Peyer's patch (tissue), 4 donors: ENCODE measurements at places on chromosomes 11 and 22. TPM values are rescaled to one million over a fixed set of nuclear protein-coding genes. Genes with fewer than 3 reads are reported as not detected.

GRCh38 chr11:125345421-125346178, 150.5 kb downstream of the FEZ1 start:
- H3K27ac ChIP-seq = no peak overlapping the region
- H3K4me3 ChIP-seq = no peak overlapping the region
- no peaks in the 10 kb centered on the region for H3K27me3 ChIP-seq
- no peaks in the 10 kb centered on the region for H3K36me3 ChIP-seq

Gene LMF2
- 90.2 TPM for total RNA-seq

Gene CAPN5
- total RNA-seq = 203 TPM

- no peaks in the 10 kb centered on the region for H3K27me3 ChIP-seq
- H3K36me3 ChIP-seq = no peaks in the 10 kb centered on the region
- peak overlapping the region; percentile 97 for H3K27ac ChIP-seq
- peak; percentile 84 for DNase-seq
- H3K4me1 ChIP-seq = peaks cover 17% of the 10 kb centered on the region
- H3K4me3 ChIP-seq = peak overlapping the region; percentile 88
These were observed 771 bp downstream of the MIF start for GRCh38 chr22:23894710-23895598.

DNA sequence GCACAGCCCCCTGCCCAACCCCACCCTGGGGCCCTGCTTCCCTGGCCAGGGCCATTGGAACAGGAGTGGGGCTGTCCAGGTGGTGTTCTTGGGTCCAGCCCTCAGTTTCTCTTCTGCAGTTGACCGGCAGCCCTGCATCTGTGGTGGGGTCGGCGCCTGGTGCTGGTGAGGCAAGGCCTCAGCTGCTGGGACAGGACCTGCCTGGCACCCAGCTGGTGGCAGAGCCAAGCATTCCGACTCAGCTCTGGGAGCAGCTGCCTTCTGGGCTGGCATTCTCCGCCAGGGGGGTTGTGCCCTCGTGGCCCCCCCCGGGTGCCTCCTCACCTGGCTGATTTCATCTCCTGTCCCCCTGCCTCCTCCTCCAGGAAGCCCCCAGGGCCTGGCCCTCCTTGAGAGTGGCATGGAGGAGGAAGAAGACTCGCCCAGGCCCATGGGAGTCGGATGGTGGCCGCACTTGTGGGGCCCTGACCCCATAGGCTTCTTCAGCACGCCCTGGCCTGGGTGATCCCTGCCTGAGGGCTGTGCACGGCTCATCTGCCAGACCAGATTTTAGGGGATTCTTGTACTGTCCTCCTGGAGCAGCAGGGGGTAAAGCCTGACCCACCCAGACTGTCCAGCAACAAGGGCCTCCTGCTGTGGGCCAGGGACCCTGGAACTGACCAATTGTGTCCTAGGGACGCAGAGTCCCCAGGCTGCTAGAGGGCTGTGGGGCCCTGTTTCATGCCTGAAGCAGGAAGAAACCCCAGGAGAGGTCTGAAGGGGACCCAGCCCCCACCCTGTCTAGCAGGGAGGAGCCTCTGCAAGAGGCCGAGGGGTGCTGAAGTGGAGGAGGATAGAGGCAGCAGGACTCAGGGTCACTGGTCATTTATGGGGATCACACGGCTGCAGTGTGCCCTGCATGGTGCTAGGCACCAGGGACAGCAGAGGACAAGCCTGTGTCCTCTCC, 11.6 kb downstream of the CD81 start:
- H3K36me3 ChIP-seq = peaks cover 18% of the 10 kb centered on the region
- H3K4me3 ChIP-seq = no peak overlapping the region
- no peaks in the 10 kb centered on the region for H3K27me3 ChIP-seq
- H3K4me1 ChIP-seq = peaks cover 71% of the 10 kb centered on the region

Gene KCNJ11
- 6.0 TPM for total RNA-seq

- H3K4me3 ChIP-seq = no peak overlapping the region
- DNase-seq = no peak
- no peak overlapping the region for H3K27ac ChIP-seq
- H3K4me1 ChIP-seq = peaks cover 14% of the 10 kb centered on the region
- no peaks in the 10 kb centered on the region for H3K36me3 ChIP-seq
These were observed 9.2 kb upstream of the STIP1 start for GRCh38 chr11:64176751-64177150.

Gene UPB1
- total RNA-seq = not detected

DNA sequence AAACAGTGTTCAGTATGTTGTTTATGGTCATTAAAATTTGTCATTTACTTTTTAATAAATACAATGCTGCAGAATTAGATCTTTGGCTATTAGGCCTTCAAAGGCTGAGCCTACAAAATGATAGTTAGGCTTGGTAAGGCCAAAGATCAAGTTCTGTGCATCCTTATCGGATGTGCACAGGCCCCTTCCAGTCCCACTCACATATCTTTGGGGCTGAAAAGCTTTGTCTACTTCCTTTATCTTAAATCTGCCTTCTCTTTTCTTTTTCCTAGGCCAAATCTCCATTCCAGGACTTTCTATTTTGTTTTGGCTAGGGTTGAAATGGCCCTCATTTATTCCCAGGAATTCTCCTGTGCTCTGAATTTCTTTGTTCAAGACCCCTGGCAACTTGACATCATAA, 3.4 kb upstream of the GLB1L2 start:
- H3K27me3 ChIP-seq = no peaks in the 10 kb centered on the region
- DNase-seq = no peak
- H3K4me1 ChIP-seq = peaks cover 6% of the 10 kb centered on the region
- H3K27ac ChIP-seq = no peak overlapping the region
- H3K36me3 ChIP-seq = no peaks in the 10 kb centered on the region

DNA sequence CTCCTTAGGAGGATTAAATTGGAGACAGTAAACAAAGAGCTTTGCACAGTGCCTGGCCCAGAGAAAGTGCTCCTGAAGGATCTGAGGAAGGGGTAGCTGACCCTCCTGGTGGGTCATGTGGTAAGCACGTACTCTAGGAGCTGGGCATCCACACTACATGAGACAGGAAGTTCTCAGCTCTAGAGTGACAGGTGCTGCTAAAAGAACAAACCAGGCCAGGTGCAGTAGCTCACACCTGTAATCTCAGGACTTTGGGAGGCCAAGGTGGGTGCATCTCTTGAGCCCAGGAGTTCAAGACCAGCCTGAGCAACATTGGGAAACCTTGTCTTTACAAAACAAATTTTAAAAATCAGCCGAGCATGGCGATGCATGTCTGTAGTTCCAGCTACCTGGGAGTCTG, 13.1 kb downstream of the SLC43A1 start:
- no peak overlapping the region for H3K4me3 ChIP-seq
- H3K27ac ChIP-seq = no peak overlapping the region
- H3K4me1 ChIP-seq = no peaks in the 10 kb centered on the region
- no peaks in the 10 kb centered on the region for H3K27me3 ChIP-seq

Gene OR51Q1
- total RNA-seq = not detected

DNA sequence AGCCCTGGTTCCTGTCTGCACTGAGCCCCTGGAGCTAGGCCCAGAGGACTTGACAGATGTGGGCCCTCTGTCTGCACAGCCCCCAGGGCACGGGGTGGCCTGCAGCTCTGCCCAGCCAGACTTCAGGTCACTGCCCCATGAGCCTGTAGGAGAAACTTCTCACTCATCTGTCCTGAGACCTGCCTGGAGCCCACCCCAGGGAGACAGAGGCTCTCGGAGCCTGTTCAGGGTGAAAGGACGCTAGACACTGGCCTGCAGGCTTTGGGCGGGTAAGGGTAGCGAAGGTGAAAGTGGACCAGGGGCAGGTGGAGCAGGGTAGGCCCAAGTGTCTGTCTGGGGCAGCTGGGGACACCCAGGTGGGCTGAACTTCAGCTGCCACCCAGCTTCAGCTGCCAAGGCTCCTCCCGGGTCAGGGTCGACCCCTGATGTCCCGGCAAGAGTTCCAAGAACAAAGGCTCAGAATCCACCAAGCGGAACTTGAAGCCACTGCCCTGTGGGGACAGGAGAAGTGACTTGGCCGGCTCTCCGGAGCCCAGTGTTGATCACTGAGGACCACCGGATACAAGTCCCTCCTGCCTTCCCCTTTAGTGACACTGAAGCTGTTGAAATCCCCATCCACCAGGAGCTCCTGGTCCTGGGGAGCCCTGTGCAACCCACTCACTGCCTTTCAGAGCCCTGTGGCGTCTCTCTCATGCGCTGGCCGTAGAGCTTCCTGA, 90.3 kb downstream of the KCNQ1 start:
- DNase-seq = peak; percentile 41
- no peak overlapping the region for H3K4me3 ChIP-seq
- no peak overlapping the region for H3K27ac ChIP-seq
- peaks cover 10% of the 10 kb centered on the region for H3K4me1 ChIP-seq
